ENCODE measurements at places on chromosomes 6 and 20. TPM values are rescaled to one million over a fixed set of nuclear protein-coding genes. Genes with fewer than 3 reads are reported as not detected.

Gene RAD21L1
- not detected for total RNA-seq

Gene PDYN
- total RNA-seq: not detected

Gene CFB
- total RNA-seq: 1.5 TPM

Gene LTB
- total RNA-seq: not detected

Gene PHF20
- total RNA-seq: 15.0 TPM

Gene PTCHD4
- total RNA-seq: 3.9 TPM

Gene ALDH8A1
- not detected for total RNA-seq

Gene PRPH2
- total RNA-seq: not detected

Gene GLP1R
- not detected for total RNA-seq

Gene GGTLC1
- total RNA-seq: not detected

Gene CST4
- total RNA-seq: not detected

Gene CTNNBL1
- 31.2 TPM for total RNA-seq

Gene BPIFB1
- 0.56 TPM for total RNA-seq

Gene PABPC1L
- 1.4 TPM for total RNA-seq

Gene RBCK1
- total RNA-seq: 95.5 TPM

Gene IL17A
- not detected for total RNA-seq

Gene FAM209A
- not detected for total RNA-seq

Gene SLC17A1
- total RNA-seq: not detected

Gene MCM3
- 161 TPM for total RNA-seq

Gene EPB41L2
- 3.3 TPM for total RNA-seq

Gene SLC22A7
- total RNA-seq: not detected

Gene NKX2-2
- total RNA-seq: 0.56 TPM

Gene KIF13A
- total RNA-seq: 12.7 TPM

Gene COL9A3
- total RNA-seq: not detected

Gene SLC2A10
- 3.9 TPM for total RNA-seq

Gene DDX27
- total RNA-seq: 33.9 TPM

Gene RHAG
- not detected for total RNA-seq

Gene OR14J1
- not detected for total RNA-seq

Gene NKX2-4
- 1.1 TPM for total RNA-seq
